ENCODE measurements at places on chromosomes 2 and 18.

DNA sequence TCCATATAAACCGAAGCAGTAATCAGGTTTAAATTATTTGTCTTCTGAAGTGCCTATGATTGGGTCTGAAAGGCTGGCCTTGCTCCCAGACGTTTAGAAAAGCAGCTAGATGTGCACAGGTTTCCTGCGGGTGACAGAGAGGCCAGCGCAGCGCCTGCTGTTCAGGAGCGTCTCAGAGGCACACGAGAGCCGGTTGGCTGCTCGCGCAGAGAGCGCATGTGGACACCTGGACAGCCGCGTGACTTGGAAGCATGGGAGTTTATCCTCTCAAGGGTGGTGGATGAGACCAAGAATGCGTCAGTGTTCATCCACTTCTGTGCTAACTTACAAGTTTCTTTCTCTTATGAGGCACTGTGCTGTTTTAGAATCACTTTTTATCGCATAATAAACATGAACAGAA lies 303.7 kb downstream of the PTGR3 start:
- no peak for DNase-seq

DNA sequence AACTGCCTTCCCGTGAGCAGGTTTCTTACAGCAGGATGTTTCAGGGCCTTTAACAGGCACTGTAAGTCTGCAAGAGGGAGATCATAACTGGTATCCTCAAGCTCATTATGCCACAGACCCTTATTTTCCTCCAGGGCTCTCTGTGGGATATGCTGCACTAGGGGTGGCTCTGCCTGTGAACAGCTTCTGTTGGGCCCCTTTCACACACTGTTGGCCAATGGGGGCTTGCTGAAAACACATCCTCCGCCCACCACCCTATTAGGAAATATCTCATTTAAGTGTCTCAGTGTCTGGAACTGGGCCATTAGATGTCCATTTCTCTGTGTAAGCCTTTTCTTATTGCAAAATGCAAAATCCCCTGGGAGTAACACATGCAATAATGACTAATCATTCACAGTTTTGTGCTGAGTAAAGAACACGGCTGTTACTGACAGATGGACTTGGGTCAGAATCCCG lies 414.3 kb upstream of the HS6ST1 start:
- no peak for DNase-seq

GRCh38 chr2:136764452-136765255 lies 691 bp upstream of the THSD7B start:
- no peak for DNase-seq

- no peak for DNase-seq
Measured at GRCh38 chr2:181892799-181893435, 1.4 kb downstream of the ITPRID2 start.

GRCh38 chr18:44893966-44894365 lies 213.3 kb downstream of the SETBP1 start:
- DNase-seq, result no peak

DNA sequence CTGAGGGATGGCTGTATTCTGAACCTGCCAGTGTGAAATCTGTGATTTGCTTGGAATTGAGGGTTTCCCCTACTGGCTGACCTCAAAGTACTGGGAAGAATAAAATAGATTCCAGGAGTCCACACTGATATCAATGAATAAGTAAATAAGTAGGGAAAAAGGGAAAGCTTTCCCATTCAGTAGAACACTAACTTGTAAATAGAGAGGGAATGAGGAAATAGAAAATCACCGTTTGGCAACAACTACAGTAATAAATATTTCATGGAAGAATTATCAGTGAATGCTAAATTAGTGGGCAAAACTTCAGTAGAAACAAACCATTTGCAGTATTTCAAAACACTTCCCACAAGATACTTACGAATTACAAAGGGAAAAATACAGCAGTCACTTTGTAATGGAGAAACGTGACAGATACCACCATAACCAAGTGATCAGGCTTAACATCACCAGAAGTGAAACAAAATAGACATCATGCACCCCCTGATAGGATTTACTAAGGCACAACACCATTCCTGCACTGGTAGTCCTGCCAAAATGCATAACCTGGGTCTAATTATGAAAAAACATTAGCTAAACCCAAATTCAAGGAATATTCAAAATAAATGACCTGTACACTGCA lies 88.5 kb downstream of the ICA1L start:
- no peak for DNase-seq

DNA sequence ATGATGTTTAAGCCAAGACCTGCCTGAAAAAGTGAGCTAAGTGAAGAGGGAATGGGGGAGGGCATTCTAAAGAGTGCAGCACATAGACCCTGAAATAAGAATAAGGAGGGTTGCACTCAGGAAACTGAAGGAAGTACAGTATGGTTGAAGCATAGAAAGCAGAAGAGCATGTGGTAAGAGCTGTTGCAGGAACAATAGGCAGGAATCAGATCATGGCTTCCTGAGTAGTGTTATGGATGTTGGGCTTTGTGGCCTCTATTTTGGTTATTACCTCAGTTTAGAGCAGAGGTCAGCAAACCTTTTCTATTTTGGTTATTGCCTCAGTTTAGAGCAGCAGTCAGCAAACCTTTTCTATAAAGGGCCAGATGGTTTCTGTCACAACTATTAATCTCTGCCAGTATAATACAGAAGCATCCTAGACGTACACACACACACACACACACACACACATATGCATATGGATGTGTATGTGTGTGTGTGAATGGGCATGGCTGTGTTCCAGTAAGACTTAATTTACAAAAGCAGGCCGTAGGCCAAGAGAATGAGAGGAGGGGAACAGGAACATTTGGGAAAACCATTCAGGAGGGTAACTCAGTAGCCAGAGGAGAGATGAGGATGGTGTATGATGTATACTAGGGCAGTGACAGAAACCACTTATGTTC lies 91.1 kb upstream of the MYO3B start:
- DNase-seq, result no peak

DNA sequence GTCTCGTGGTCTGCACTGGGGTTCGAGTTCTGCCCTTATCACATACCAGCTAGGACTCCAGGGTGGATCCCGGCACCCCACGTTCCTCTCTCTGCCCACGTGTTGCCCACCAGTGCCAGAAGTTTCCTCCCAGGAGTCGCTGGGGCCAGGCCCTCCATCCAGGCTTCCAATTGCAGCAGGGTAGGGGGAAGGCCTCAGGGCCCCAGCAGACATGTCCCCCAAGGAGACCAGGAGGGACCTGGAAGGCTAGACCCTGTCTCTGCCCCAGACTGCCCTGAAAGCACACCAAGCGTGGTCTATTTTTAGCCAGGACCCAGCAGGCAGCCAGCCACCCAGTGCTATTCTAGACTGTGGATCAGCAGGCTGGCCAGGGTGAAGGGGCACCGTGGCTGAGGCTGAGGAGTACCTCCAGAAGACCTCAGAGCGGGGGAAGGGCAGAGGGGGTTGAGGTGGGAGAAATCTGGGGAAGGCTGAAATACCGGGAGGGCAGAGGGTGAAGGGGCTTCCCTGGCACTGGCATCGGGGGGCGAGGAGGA lies 18.8 kb upstream of the TNS1 start:
- no peak for DNase-seq

- DNase-seq, result no peak
Measured at GRCh38 chr2:175025946-175026345, 20.8 kb upstream of the CHN1 start.

DNA sequence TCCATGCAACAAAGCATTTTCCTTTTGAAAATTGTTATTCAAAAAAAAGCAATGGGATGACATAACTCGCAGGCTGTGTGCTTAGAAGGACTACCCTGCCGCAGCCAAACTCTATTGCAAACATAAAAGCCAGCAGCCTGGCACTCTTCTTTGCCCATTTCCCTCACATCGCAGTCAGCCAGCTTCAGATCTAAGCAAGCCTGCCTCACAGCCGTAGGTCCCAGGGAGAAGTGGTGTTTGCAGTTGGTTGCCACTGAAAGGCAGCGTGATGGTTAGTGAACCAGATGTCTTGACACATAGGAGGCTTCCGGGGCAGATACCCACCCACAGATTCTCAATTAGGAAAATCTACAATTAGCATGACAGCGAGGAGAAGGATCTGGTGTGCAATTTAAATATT lies 655.2 kb downstream of the RNF144A start:
- peak; percentile 1 for DNase-seq

DNA sequence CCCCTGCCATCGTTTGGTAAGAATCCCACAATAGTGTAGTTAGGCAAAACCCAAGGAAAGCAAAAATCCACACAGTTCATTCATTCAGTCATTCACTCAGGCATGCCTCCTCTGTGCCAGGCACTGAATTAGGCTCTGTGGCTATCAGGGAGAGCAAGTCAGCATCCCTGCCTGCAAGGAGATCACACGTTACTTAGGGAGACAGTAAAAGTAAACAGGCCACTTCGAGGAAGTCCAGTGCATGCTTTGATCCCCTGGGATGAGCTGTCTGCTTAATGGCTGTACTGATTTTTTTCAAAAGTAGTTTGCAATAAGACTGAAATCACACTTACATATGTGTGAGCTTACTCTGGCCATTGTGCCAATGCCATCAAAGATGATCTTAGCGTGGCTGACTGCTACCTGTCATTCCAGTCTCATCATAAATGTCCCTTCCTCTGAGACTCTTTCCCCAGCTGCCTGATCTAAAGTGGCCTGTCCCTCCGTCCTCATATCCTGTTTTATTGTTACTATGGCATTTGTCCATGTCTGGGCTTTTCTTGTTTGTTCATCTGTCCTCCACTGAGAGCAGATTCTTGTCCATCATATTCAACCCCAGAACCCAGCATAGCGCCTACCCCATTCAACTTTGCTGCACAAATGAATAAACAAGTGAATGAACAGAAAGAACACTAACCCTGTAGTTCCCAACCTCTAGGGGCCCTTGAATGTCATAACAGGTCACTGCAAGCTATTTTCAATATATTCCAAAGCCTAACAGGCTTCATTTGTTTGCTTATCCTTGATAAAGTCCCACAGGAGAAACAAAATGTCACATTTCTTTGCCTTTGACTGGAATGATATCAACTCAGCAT lies 84.1 kb downstream of the GALNT14 start:
- no peak for DNase-seq

- DNase-seq, result no peak
Measured at GRCh38 chr18:75086494-75087034, 122.4 kb downstream of the PTGR3 start.

- no peak for DNase-seq
Measured at GRCh38 chr2:42127425-42128424, 41.4 kb upstream of the EML4 start.

DNA sequence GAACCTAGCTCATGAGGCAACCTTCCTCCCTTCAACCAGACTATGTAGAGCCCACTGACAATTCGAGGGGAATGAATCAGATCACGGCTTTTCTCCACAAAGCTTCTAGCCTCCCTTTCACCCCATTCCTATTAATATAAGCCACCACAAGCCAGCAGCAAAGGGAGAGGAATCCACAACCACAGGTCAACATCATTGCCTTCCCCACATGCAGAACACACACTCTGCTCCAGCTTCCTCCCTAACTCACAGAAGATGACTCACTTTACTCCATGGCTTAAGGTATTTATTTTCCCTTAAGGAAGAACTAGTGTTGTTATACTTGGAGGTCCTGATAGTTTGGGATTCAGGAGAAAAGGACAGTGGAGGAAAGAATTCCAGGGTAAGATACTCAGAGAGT lies 272.2 kb downstream of the C1D start:
- no peak for DNase-seq

DNA sequence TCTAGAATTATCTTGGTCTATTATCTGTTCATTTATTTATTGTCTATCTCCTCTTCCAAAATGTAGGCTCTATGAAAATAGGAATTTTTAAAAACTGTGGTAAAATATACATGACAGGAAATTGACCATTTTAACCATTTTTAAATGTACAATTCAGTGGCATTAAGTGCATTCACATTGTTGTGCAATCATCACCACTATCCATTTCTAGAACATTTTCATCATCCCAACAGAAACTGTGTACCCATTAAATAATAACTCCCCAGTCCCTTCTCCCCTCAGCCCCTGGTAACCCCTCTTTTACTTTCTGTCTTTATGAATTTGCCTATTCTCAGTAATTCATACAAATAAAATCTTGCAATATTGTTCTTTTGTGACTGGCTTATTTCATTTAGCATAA lies 71.1 kb upstream of the LCLAT1 start:
- DNase-seq, result no peak

- no peak for DNase-seq
Measured at GRCh38 chr18:75530118-75530517, 102.6 kb upstream of the SMIM21 start.

GRCh38 chr2:70304498-70304897 lies 2.6 kb upstream of the FAM136A start:
- DNase-seq, result no peak

- no peak for DNase-seq
Measured at GRCh38 chr2:181178823-181179412, 198.5 kb downstream of the UBE2E3 start.

DNA sequence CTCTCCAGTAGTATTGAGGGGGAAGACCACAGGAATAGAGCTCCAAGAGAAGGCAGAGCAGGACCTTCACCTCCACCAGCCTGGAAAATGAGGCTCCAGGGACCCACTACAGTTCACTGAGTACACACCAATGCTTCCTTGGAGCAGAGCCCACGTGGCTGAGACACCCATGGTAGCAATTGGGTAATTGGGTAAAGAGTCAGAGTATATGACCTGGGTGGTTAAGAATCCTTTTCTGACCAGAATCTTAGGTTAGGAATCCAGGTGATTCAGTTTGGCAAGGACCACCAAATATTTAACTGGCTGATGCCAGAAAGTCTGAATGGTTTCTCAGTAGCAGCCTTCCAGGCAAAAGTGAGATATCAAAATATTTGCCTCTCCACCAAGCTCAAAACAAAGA lies 107.7 kb downstream of the MDH1 start:
- no peak for DNase-seq

- DNase-seq, result no peak
Measured at GRCh38 chr2:40668425-40668824, 216.5 kb upstream of the SLC8A1 start.

- DNase-seq, result no peak
Measured at GRCh38 chr18:9609190-9609589, 5.2 kb downstream of the PPP4R1 start.

- no peak for DNase-seq
Measured at GRCh38 chr2:38170067-38170466, 94.1 kb upstream of the CYP1B1 start.

GRCh38 chr2:164992818-164993217 lies 37.5 kb upstream of the SLC38A11 start:
- DNase-seq, result no peak

DNA sequence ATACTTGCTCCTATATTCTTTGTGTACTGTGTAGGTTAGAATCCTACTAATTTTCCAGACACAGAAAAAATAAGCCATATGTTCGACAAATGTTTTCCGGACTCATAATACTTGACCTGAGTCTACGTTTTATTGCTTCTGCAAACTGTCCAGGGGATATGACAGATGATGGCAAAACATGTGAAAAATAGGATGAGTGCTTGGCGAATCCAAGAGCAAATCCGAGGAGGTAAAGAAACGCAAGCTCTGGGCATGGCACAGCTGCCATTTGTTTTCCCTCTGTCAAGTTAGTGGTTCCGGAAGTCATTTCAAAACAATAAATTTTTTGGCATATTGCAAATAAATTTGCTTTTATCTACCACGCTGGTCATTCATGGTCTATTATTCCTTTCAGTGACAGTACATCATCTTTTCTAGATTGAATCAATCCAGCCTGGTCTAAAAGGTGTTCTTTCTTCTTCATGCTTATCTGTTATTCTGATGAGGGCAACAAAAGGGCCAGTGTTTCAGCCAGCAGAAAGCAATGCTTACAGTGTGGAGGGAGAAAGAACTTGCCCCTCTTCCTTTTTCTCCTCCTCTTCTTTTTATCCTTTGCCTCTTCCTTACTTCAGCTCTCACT lies 476.1 kb upstream of the SOX11 start:
- no peak for DNase-seq

Measured in effector CD8-positive, alpha-beta T cell (primary cell).